ENCODE measurements at places on chromosomes 1 and 21. TPM values are rescaled to one million over a fixed set of nuclear protein-coding genes. Genes with fewer than 3 reads are reported as not detected.

The KCNC4 gene
- polyA plus RNA-seq: 4.0 TPM

The DIO1 gene
- polyA plus RNA-seq: 12.2 TPM

The SSX2IP gene
- 39.4 TPM for polyA plus RNA-seq

DNA sequence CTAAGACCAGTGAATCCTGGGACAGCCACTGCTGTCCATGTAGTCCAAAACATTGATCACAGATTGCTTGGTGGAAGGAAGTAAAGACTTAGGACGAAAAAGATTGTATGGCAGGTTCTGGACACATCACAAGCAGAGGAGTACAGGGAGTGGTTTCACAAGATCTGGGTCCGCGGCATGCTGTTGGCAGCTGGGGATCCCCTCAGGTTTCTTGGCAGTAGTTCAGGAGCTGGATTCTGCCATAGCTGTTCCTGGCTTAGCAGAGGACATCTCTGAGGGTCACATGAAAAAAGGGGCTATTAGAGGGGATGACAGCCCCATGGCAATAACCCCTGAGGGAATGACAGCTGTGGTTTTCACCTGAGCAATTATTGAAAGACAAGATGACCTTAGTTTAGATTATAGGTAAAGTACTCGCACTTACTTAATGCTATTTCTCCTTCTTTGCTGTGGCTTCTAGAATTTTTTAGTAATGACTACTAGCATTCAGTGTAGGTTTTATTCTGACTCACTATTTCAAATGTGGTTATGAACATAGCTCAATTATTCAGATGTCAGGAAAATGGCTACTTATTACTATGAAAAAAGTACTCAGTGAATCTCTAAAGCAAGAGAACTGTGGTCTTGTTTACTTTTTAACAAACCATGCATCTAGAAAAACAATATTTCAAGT is 8.2 kb downstream of the KRTAP27-1 start:
- DNase-seq: no peak

DNA sequence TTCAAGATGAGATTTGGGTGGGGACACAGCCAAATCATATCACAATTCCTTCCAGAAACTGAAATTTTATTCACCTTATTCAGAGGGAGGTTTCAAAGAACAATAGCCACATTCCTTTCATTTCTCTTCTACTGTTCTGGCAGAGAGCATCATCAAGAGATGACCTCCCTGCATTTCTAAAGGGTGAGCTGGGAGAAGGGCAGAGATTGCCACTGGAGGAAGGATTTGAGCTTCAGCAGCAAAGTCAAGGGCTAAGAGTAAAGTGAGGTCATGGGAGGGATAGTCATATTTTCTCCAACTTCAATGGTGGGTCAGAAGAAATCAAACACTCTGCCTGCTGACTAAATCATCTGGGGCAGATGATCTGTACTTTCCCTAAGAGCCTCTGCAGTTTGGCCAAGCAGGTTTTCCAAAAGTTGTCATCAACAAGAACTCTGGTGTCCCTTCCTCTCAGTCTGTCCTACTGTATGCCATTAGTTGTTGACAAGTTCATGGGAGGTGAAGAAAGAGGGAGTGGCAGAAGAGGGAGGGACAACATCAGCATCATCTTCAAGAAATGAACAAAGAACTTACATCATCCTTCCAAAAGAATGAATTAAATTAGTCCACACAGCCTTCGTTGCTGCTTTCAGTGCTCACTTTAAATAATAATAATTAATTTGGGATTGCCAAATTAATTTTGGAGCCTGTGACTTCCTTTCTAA is 298.3 kb downstream of the ASTN1 start:
- no peak for DNase-seq

DNA sequence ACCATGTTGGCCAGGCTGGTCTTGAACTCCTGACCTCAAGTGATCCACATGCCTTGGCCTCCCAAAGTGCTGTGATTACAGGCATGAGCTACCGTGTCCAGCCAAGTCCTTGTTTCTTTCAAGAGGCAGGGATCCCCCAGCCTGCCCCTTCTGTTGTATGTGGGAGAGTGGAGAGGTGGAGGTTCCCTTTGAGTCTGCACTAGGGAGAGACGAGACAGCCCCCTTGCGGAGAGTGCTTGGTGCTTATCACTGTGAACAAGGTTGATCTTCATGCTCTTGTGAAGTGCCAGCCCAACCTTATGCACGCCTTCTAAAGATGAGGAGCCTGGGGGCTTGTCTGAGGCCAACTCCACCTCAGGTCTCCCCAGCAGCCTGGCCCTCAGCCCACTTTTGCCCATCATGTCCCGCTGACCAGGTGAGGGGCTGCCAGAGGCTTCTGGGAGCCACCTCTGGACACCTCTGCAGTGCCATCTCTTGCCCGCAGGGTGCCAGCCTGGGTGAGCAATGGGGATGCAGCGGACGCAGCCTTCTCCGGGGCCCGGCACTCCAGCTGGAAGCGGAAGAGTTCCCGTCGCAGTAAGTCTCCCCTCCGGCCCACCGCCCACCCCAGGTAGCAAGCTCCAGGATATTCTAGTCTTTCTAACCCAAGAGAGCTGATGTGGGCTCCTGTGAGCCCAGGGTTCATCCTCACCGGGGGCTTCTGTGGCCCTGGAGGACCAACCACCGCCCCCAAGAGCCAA is 62.3 kb downstream of the ARHGEF10L start:
- no peak for DNase-seq

DNA sequence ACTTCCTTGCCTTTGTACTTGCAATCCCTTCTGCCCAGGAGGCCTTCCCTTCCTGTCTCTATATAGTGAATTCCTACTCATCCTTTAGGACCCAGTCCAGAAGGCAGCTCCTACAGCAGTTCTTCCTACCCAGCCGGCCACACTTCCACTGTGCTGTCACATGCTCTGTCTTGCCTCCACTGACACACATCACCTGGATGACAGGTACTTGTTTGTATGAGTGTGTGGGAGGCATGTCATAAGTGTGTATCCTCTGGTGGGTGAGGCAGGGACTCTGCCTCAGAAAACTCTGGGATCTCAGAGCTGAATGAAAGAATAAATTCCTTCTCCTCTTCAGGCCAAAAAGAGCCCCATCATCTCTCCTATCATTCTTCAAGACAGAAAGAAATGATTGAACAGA is 5.1 kb upstream of the OSCP1 start:
- DNase-seq: no peak

- DNase-seq: no peak
These were observed 3.2 kb upstream of the TFAP2E start for GRCh38 chr1:35569936-35570335.

GRCh38 chr21:33125680-33126375 is 55.9 kb downstream of the OLIG1 start:
- no peak for DNase-seq

Data from right renal cortex interstitium (tissue), 3 donors.